ENCODE measurements at places on chromosomes 3 and 15. TPM values are rescaled to one million over a fixed set of nuclear protein-coding genes. Genes with fewer than 3 reads are reported as not detected.

DNA sequence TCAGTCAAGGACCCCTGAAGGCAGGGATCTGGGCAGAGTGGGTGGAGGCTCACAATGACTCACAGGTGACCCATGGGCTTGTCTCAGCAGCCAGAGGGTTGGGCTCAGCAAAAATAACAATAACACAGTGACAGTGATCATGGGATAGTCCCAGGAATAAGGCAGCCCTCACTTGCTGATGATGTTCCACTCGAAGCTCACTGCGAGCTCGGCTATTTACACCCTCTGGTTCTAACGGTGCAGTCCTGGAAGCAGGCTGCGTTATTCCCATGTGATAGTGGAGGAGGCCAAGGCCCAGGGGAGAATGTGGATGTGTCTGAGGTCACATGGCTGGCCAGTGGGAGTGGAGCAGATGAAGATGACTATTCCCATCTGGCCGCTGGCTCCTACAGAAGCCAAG lies 16.2 kb downstream of the CCDC33 start:
- DNase-seq = no peak

DNA sequence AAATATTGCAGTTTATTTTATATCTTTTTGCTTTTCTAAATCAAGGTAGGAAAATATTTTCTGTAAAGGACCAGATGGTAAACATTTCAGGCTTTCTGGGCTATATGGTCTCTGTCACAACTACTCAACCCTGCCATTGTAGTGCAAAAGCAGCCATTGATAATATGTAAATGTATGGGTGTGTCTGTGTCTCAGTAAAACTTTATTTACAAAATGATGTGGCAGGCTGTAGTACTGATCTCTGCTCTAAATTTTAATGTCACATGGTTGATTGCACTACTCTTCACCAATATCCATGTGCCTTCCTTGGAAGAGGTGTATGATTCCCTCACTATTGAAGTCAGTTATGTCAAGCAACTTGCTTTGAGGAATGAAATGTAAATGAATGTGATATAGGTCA lies 175.0 kb downstream of the GOLIM4 start:
- no peak for DNase-seq

GRCh38 chr3:69120879-69121464 lies 1.4 kb downstream of the LMOD3 start:
- DNase-seq = no peak

- DNase-seq = no peak
Measured at GRCh38 chr15:66944121-66944520, 121.3 kb upstream of the SMAD3 start.

GRCh38 chr3:30623351-30623750 lies 16.9 kb downstream of the TGFBR2 start:
- DNase-seq = no peak

DNA sequence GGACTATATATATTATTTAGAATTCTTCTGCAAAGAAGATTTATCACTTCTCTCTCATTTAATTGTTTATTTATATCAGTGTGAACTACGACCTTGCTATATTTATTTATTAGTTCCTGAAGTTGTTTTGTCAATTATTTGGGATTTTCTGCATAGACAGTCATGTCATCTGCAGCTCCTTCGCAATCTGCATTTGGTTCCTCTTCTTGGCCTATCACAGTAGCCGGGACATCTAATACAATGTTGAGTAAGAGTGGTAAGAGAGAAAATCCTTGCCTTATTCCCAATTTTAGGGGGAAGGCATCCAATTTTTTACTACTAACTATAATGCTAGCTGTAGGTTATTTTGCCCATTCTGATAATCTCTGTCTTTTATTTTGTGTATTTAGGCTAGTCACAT lies 39.4 kb downstream of the FOXL2 start:
- DNase-seq = no peak

GRCh38 chr15:29672923-29673809 lies 149.1 kb downstream of the TJP1 start:
- DNase-seq = no peak

DNA sequence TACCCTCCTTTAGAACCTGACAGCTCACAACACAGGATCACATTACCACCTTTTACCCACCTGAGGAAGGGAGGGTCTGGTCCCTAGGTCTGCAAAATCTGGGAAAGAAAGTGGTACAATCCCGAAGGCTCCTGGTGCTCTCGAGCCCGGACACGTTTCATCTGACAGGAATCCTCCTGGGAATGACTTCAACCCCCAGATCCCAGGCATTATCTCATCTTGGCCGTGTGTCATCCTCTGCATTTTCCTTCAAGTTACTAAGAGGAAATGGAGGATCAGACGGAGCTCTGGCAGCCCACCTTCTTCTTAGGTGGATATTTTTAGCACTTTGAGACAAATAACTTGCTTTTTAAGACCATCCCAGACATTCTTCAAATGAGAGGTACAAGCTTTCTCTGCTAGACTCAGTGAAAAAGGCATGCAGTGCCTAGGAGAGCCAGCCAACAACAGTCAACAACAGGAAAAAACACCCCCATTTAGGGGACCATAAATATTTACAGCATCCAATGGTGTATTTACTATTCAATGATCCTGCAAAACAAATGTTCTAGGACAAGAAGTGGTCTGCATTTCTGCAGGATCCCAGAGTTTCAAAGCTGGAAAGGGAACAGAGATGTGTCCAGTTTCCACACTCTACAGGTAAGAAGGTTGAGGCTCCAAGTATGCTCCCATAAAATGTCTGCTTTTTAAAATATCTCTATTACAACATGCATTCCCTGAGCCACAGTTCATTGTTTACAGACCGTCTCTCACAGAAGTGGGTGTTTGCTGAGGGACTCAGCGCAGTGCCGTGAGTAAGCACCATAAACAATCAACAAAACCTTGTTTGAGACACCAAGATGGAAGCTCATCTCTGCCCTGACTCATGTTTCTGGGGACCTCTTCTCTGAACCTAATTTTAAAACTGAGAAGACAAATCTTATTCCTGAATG lies 38.3 kb upstream of the ARHGEF3 start:
- DNase-seq = no peak

GOLGA8G gene
- total RNA-seq = not detected

TMEM158 gene
- 3.2 TPM for total RNA-seq

SLC22A13 gene
- total RNA-seq = 1.1 TPM

ATP2B2 gene
- 0.29 TPM for total RNA-seq

Data from aorta (tissue), 5 donors.